ENCODE measurements at places on chromosomes 3 and 15.

GRCh38 chr15:40927495-40927872 lies 1.7 kb upstream of the DLL4 start:
- no peak for DNase-seq

GRCh38 chr3:30934208-30934550 lies 39.7 kb upstream of the GADL1 start:
- DNase-seq, result peak; percentile 38

DNA sequence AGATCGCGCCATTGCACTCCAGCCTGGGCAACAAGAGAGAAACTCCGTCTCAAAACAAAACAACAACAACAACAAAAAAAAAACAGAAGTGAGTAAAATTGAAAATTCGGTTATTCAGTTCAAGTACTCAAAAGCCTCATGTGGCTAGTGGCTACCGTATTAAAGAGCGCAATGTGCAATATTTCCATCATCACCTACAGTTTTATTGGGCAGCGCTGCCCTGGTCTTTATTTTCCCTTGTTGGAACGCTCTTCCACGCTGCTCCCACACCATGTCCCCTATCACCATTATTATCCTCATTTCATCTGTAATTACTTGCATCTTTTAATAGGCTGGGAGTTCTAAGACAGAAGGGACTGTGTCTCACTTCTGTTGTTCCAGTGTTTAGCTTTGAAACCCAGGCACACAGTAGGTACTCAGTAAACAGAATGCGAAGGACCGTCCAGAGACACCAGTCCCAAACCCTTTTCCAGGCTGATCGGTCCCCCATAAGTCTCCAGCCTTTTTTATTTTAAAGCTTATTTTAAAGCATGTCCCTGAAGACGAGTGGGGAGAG lies 423 bp upstream of the HACD3 start:
- DNase-seq, result no peak

DNA sequence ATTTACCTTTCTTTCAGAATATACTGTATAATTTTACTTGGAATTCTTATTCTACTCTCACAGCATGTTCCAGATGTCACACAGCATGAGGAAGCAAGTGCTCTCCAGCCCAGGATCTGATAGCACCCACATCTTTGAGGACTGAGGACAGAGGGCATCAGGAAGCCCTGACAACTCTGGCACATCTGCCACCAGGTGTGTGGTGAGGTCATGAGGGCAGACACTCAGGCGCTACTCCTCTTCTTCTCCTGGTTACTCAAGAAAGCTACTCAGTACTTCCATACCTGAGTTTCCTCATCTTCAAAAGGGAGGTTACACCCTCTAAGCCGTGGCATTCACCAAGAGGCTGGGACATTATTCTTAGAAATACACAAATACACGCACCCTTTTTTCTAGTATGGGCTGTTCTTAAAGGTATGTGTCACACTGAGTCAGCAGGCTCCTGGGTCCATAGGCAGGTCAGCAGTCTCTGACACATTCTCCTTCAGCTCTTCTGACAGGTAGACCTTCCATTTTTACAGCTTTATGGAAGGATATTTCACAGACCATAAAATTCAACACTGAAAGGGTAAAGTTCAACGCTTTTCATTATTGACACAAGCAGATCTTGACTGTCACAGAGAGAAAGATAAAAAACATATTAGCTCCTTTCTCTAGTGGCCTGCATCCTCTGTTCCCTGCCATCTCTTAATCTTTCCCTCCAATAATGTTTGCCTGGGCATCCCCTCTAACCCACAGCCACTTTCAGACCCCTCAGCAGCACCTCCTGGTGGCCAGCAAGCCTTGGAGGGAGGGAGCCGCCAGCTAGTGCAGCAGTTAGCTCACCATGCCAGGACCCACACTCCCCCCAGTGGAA lies 103.2 kb upstream of the TJP1 start:
- peak; percentile 6 for DNase-seq

GRCh38 chr3:191235331-191236314 lies 36.6 kb downstream of the OSTN start:
- no peak for DNase-seq

GRCh38 chr15:29139072-29139471 lies 130.6 kb downstream of the NSMCE3 start:
- DNase-seq, result no peak

DNA sequence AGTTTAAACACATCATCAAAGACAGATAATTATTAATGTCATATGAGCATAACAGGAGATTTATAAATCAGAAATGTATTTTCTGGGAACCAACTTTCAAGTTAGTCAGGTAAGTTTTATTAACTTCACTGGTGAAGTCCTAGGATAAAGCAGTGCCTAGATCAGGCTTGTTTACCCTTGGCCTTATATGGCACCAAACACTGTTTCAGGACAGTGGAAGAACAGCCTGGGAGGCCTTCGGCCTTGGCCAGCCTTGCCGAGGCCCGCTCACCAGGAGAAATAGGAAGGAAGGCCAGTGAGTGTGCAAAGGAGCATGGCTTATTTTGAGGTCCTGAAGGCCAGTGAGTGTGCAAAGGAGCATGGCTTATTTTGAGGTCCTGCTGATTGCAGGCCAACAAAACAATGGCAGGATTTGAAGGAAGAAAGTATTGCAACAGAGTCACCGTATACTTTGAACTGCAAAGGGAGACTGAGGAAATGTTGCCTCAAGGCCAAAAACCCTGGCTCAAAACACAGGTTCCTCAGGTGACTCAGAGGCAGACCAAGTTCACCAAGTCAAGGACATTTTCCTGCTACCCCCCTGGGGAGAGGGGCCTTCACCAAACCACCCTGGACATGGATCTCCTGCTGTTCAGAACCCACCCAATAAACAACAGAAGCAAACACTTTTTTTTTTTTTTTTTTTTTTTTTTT lies 174.3 kb downstream of the TP63 start:
- DNase-seq, result no peak
